NCI-H1417 (cell line): ENCODE measurements at places on chromosomes 11 and 22.
A peak's percentile ranks its signal among the peaks of the same experiment; 100 is the strongest.

GRCh38 chr11:78218707-78219492 lies 30.2 kb downstream of the USP35 start:
- DNase-seq = no peak

DNA sequence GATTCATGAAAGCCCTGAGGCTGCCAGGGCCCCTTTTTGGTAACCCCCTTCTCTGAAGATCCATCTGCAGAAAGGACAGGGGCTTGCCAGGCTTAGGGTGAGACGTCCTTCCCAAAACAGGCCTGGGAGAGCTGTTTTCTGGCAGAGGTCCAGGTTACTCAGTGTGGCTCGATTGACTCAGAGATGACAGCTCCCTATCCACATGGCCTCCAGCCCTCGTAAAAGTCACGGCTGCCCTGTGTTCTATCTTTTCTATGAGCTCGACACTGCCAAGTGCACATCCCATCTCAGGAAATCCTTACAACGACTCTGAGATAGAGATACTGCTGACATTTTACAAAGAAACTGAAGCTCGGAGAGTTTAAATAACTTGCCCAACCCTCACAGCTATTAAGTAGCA lies 20.4 kb downstream of the ADAMTS8 start:
- no peak for DNase-seq

GRCh38 chr22:49749227-49749626 lies 78.4 kb downstream of the BRD1 start:
- DNase-seq = no peak

DNA sequence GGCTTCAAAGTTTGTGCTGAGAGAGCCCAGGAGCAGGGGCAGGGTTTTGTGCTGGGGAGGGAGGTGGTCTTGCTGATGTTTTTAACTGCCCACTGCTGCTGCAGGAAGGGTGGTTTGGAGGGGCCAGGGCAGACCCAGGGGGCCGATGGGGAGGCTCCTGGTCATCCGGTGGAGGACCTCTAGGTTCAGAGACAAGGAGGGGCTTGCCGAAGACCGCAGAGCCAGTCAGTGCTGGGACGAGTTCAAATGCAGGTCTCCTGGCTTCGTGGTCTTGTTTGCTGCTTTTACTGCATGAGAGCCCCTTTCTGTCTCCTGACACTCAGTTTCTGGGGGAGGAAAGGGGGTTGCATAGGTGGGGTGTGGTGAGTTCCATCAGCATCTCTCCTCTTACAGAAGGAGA lies 26.0 kb downstream of the CACNA1I start:
- DNase-seq = no peak

- DNase-seq = no peak
Measured at GRCh38 chr11:71251151-71251721, 1.1 kb downstream of the SHANK2 start.

- peak; percentile 98 for DNase-seq
Measured at GRCh38 chr22:26648011-26648497, 9.3 kb upstream of the MIAT start.

DNA sequence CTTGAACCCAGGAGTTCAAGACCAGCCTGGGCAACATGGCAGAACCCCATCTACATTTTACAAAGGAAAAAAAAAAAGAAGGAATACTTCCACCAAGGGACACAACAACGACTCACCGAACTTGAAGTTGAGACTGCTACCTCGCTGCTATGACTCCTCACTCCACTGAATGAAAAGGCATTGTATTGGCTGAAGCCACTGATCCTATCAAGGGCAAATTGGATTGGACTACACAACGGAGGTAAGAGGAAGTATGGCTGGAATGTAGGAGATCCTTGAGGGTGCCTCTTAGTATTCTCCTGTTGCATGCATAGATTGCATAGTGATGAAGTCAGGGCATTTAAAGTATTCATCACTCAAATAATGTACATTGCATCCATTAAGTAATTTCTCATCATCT lies 97.9 kb downstream of the CWF19L2 start:
- DNase-seq = no peak

DNA sequence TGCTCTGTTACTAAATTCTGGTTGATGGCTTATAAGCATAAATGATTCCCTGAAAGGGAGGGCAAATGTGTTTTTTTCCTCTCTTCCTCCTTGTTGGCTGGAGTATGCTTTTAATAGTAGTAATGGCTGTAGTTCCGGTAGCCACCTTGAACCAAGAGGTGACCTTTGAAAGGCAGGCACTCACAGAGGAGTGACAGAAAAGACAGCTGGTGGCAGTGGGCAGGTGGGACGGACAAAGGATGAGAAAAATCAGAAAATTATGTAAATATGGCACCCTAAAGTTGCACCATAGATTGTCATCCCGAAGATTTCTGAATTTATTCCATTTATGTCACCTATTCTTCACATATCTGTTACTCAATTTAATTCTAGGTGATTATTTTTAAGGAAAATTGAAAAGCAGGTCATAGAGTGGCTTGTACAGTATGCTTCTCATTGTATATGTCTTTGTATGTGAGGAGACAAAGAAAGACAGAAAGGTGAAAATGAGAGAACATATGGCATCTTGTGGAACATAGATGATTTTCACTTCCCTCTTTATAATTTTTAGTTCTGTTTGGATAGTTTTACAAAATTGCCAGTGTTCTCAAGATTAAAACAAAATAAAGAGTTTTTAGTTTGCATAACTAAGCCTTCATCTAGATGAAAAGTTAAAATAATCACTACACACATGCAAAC lies 17.0 kb downstream of the CASP12 start:
- DNase-seq = no peak

DNA sequence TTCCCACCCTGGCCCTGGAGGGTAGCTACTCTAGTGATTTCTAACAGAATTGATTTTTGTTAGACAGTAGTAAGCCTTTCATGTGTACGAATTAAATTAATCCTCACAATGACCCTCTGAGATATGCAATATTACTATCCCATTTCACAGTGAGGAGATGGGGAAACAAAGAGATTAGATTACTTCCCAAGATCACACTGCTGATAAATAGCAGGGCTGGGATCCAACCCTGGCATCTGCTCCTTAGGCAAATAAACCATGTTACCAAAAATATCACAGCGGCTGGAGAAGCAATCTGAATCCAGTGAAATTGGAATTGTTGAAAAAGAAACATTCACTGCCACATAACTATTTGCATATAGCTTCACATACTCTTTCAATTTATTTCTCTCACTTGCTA lies 12.8 kb upstream of the CAVIN3 start:
- peak; percentile 5 for DNase-seq

DNA sequence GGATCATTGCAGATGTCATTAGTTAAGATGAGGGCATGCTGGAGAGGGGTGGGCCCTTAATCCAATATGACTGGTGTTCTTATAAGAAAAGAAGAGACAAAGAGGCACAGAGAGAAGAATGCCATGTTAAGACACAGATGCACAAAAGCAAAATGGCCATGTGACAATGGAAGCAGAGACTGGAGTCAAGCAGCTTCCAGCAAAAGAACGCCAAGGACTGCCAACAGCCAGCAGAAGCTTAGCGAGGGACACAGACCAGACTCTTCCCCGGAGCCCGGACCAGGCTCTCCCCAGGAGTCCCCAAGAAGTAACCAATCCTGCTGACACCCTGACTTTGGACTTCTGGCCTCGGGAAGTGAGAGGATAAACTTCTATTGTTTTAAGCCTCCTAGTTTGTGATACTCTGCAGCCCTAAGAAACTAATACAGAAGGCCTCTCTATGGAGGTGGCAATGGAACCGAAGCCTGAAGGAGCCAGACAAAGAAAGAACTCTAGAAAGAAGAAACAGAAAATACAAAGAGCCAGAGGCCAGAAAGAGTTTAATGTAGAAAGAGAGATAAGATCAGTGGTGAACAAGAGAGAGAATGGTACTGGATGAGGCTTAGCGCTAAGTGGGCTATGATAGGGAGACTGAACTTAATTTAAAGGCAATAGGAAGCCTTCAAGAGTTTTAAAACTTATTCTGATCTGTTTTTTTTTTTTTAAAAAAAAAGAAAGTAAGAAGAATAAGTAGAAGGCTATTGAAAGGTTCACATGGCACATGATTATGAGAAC lies 27.7 kb downstream of the PRCP start:
- no peak for DNase-seq

- DNase-seq = no peak
Measured at GRCh38 chr11:118129471-118130172, 23.0 kb downstream of the SCN4B start.

DNA sequence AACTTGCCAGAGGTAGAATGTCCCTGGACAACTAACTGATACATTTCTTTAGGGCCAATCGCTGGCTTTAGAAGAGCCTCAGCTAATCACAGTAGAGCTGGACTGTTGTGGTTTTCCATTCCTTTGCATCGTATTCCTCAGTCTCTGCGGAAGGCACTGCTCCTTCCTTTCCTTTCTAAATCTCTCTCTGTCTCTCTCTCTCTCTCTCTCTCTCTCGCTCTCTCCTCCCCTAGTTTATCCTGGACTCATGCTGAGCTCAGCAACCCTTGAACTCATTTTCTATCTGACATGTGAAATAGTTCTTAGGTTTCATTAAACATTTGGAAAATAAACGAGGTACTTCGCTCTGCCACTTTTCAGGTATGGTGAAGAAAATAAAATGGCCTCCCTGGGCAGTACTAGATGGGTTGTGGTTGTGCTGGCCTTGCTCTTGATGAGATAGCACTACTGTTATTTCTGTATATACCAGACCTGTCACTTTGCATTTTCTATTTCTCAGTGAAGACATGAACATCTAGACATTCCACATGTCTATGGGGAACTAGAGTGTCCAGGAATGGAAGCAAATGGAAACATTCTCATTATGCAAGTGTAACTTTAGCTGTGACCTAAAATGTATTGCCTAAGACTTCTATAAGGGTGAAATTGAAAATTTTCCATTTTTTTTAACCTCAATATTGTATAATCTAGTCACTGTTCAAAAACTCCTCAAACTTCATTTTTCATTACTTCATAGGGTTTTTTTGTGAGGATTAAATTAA lies 12.0 kb upstream of the SESN3 start:
- no peak for DNase-seq

GRCh38 chr11:112221274-112221835 lies 4.9 kb upstream of the PTS start:
- no peak for DNase-seq

DNA sequence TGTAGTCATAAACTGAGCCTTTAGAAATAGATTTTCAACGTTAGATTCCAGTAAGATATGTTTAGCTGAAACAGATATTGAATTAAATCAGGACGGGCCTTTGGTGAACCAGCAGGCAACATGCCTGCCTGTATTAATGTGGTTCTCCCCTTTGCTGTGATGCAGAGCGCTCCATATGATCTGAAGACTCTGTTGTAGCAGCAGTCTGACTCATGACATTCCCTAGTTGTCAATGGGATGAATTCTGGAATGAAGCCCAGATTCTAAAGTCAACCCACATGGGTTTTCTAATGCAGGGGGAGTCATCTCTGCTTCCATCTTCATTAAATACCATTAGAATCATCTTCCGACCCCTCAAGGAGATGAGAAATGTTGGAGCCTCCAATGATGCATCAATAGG lies 864.5 kb downstream of the NTM start:
- no peak for DNase-seq
